ENCODE measurements at places on chromosomes 4 and X. TPM values are rescaled to one million over a fixed set of nuclear protein-coding genes. Genes with fewer than 3 reads are reported as not detected.

DNA sequence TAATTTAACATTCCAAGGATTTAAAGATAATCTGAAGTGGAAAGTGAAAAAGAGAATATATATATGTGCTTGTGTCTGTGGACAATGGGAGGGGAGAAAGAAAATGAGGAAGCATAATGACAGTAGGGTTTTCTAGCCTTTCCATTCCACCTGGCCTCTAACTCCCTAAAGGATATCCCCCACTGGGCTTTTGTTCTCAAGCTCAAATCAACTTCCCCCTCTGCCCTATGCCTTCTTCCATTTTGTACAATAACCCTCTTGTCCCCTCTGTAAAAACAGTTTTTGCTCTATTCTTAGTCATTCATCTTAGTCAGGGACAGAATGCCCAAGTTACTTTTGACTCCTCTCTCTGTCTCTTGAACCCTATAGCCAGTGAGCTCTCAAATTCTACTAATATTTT, 23.6 kb downstream of the ANTXR2 start:
- no peaks in the 10 kb centered on the region for H3K36me3 ChIP-seq
- no peaks in the 10 kb centered on the region for H3K4me1 ChIP-seq
- H3K27me3 ChIP-seq = no peaks in the 10 kb centered on the region
- no peak overlapping the region for H3K4me3 ChIP-seq

The BMP2K gene
- 3.5 TPM for total RNA-seq

GRCh38 chr4:107740950-107741701, 21.1 kb upstream of the PAPSS1 start:
- no peak for DNase-seq
- no peak overlapping the region for H3K4me3 ChIP-seq
- no peaks in the 10 kb centered on the region for H3K4me1 ChIP-seq
- no peak overlapping the region for H3K27ac ChIP-seq
- H3K36me3 ChIP-seq = no peaks in the 10 kb centered on the region
- no peaks in the 10 kb centered on the region for H3K27me3 ChIP-seq

DNA sequence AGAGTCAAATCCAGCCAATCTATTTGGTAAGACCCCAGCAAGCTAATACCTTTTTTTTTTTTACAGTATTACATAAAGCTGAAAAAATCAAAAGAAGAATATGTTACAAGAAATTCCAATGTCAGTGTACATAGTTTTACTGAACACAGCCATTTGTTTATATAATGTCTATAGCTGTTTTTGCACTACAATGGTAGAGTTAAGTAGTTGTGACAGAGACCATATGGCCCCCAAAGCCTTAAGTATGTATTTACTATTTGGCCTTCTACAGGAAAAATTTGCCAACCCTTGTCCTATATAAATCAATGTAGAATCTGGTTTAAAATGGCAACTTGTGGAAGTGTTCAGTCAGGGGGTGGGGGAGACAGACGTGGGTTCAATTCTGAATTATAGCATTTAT, 60.7 kb downstream of the ANTXR2 start:
- H3K36me3 ChIP-seq = no peaks in the 10 kb centered on the region
- H3K27ac ChIP-seq = no peak overlapping the region
- no peaks in the 10 kb centered on the region for H3K27me3 ChIP-seq
- no peak overlapping the region for H3K4me3 ChIP-seq
- no peaks in the 10 kb centered on the region for H3K4me1 ChIP-seq

GRCh38 chr4:6804082-6804752, 21.7 kb downstream of the KIAA0232 start:
- H3K36me3 ChIP-seq = no peaks in the 10 kb centered on the region
- H3K4me3 ChIP-seq = peak overlapping the region; percentile 18
- H3K27me3 ChIP-seq = no peaks in the 10 kb centered on the region
- peaks cover 54% of the 10 kb centered on the region for H3K4me1 ChIP-seq
- DNase-seq = no peak
- H3K27ac ChIP-seq = peak overlapping the region; percentile 62
